RWPE1 (cell line): ENCODE measurements at places on chromosomes 2 and 18.

GRCh38 chr18:48419277-48420022, 10.3 kb upstream of the ZBTB7C start:
- DNase-seq: no peak

- no peak for DNase-seq
These were observed 85.8 kb downstream of the RDH14 start for GRCh38 chr2:18474700-18475099.

DNA sequence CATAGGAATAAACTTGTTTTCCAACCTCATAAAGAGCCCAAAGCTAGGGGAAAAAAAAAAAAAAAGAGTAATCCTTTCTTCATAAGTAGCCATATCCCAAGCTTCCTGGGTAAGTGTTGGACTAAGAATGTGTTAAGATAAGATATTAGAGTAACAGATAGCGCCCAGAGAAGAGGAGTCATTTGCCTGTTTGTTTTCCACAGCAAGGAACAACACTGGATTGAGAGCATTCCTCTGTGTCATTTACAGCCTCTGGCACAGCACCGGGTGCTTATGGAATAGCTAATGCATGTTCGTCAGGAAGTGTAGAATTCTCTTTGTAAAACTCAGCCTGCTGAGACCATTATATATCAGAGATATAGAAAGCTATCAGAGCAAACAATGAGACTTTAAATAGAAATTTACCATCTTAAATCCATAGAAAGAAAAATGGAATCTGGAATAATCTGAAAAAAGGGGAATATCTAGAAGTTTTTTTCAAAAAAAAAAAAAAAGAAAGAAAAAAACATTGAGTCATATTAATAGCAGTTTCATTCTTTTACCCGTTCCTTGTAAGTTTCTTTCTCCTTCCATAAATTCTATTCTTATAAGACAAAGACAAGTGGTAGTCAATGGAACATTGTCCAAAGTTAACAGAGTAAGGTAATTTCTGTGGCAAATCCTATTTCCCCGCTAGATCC, 37.6 kb downstream of the LRP2 start:
- no peak for DNase-seq

DNA sequence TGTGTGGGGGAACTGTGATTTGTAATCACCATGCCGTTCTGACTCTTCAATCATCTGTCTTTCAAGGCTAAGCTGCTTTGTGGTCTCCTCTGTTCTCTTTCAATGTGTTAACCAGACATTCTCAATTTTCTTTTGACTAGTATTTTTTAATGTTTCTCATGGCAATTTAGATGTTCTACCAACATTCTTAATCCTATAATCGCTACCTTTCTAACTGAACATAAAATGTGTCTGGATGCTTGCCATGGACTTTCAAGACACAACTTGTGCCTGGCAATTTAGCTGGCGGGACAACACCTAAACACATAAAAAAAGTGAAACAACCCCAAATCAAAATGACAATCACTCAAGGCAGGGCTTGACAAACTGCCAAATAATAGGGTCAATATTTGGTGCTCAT, 135.0 kb upstream of the ACKR3 start:
- no peak for DNase-seq

DNA sequence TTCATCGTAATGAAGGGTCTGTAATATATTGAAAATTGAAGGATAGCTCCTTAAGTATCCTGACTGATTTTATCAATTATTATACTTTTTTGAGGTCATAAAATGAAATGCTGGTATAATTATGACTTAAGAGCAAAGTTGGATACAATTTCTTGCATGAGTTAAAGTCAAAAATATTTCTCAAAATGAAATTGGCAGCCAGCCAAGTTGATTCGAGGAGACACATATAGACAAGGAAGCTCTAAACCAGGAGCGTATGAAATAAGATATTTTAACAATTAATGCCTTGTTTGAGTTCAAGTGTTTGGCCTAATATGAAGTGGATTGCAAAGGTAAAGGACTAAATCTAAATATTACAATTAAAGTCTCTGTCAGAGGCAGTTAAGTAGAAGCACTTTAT, 260.4 kb upstream of the DSEL start:
- DNase-seq: no peak

DNA sequence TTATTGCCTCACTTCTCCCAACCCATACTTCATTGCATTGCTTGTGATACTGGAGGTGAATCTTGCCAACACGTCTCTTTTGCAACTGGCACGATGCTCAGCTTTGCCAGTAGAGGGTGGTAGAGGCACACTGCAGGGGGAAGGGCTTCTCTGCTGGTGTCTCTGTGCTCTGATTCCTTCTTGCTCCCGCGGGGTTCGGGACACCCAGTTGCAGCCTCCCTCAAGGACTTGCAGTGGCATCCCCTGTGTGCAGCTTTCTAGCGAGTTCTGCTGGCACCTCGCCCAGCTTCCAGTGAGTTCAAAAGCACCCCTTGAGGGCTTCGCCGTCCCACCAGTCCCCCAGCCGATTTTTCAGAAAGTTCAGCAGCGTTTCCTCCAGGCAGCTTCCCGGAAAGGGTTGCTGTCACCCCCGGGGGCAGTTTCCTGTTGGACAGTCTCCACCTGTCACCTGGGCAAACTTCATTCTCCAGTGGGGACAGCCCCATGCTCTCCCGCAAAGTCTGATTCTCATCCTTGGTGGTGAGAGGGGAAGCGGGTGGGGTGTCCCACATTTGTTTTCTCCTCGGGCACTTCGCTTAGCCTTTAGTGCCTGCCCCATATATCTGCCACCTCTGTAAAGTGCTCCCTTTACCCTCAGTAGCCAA, 35.4 kb upstream of the EN1 start:
- DNase-seq: peak; percentile 57

DNA sequence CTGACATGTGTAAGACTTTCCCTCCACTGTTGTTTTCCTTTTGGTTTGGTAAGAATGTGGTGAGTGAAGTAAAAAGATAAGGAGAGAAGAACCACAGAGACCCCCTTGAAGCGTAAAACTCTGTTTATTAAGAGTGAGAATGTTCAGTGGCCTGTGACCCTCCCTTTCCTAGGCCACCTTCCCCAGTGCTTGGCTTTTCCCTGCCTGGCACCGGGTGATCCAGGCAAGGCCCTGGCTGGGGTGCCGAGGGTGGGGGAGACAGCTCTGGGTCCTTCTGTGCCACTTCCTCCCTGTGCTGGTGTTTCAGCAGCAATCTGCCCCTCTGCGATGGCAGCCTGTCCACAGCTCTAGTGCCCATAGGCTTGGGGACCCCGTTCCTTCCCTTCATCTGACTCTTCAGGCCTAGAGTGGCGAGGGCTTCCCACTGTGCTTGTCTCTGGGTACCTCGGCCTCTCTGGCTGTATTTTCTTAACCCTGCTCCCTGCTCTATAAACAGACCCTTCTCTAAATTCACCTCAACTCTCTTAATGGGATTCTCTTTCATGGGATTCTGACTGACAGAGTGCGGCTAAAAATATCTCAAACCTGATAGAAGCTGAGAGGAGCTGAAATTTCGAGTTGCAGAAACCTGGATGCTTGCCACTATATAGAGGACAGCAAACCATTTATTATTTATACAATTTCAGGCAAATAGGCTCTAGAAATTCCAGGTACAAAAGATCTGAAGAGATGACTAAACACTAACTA, 461.0 kb downstream of the DLGAP1 start:
- no peak for DNase-seq

- no peak for DNase-seq
These were observed 24.0 kb downstream of the KIF1A start for GRCh38 chr2:240795916-240796510.

DNA sequence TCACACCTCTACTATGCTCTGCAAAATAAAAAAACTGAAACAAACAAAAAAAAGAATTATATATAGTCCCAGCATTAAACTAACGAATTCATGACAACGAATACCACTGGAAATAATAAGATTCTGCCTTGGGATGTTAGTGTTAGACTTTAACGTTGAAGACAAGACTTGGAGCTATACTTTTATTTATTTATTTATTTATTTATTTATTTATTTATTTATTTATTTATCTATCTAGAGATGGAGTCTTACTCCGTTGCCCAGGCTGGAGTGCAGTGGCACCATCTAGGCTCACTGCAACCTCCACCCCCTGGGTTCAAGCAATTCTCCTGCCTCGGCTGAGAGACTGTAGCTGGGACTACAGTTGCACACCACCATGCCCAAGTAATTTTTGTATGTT, 27.2 kb upstream of the PAPOLG start:
- DNase-seq: no peak

DNA sequence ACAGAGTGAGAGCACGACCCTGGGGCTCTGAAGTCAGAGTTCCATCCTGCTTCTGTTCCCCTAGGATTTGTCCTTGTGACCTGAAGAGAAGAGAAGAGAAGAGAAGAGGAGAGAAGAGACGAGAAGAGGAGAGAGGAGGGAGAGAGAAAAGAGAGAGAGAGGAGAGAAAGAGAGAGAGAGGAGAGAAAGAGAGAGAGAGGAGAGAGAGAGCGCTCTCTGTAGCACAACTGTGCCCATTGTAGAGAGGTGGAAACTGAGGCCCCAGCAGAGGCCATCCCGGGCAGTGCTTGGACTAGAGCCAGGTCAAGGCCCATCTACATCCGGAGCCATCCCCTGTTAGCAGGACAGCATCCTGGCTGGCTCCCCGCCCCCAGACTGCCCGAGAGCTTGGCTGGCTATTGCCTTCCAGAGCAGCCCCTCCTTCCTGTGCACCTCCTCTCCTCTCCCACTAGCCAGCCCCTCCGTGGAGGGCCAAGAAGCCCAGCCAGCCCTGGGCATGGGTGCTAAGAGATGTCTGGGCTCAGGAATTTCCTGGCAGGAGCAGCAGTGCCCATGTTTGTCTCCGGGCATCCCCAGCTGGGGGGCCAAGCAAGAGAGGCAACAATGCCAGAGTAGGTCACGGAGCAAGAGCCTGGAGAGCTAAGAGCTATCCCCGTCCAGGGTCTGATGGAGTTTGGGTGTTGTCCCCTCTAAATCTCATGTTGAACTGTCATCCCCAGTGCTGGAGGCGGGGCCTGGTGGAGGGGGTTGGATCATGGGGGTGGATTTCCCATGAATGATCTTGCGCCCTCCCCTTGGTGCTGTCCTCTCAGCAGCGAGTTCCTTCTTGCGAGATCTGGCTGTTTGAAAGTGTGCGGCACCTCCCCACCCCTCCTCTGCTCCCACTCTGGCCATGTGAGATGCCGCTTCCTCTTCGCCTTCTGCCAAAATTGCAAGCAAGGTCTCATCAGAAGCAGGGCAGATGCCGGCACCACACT, 18.2 kb upstream of the GPR55 start:
- DNase-seq: no peak

GRCh38 chr18:11740461-11740860, 51.4 kb downstream of the GNAL start:
- no peak for DNase-seq

- no peak for DNase-seq
These were observed 30.5 kb upstream of the TMEM131 start for GRCh38 chr2:98026292-98026691.

- DNase-seq: no peak
These were observed 96.0 kb upstream of the CRACDL start for GRCh38 chr2:99032001-99032400.
